ENCODE measurements at places on chromosomes 12 and 14.

DNA sequence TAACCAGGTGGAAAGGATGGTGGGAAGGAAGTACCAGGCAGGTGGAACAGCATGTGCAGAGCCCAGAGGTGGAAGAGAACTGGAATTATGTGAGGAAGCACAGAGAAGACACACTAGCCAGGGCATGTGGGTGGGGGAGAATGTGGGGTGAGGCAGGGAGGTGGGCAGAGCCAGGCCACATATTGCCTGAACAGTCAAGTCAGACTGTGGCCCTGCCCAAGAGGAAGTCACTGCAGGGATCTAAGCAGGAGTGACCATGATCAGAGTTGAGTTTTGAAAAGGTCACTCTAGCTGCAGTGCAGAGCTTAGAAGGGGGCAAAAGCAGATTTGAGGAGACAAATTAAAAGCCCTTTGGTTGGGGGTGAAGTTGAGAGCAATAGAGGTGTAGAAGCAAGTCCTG is 114.0 kb upstream of the SLC38A2 start:
- DNase-seq: no peak

GRCh38 chr12:12563290-12563928 is 746 bp upstream of the DUSP16 start:
- DNase-seq: peak; percentile 32

DNA sequence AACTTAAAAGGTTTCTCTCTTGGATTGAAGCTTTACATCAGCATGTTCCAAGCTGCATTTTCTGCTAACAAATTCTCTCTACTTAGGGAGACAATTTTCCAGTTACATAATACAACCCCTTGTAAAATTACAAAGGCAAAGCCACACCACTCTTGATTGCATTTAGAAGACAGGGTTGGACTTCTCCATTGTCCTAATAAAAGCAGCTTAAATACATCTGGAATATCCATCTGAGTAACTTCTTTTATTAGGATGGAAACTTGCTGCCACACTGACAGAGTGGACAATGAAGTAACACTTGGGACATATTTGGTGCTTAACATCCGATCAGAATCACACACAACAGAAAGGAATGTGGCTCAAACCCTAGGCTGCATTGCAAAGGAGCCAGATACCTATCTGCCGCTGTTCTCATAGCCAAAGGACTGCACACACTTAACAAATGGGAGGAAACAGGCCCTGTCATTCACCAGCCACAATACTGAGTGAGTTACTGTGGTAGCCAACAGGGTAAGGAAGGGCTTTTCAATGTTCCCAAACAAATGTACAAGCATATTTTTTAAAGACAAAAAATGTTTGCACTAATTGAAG is 157.2 kb downstream of the PAX9 start:
- DNase-seq: no peak

- DNase-seq: no peak
These were observed 29.6 kb upstream of the NTN4 start for GRCh38 chr12:95820096-95820703.

DNA sequence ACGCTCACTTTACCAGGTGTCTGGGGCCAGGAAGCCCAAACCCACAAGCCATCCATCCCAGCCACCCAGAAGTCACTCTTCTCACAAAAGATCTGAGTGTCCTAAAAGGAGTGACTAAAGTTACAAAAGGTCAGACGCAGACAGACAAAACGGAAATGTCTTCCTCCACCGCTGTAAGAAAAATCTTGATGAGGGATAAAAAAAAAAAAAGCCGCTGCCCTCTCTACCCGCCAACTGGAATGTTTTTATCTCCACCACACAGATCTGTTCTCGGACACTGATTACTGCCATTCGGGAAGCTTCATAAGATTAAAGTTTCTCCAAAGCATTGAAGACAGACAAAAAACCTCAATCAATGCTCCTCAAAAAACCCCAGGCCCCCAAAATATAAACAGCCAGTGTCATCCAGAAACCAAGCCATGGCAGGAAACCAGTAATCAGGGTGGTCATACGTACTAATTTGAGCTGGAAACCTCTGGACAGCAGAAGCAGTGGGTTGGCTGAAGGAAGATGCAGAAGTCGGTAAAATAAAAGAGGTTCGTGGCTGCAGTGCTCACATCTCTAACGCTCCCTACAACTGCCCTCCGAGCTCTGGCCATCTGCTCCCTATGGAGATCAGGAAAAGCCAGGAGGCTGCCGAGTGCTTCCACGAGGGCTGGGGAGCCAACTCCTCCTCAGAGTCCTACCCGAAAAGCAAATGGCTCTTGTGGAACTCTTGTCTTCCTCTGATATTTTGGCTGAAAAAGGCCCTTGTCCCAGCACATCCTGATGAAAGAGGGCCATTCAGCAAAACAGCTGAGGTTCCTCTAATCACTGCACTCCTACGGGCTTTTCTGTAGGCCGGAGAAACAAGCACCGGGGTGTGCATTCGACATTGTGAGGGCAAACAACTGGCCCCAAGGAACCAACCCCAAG is 30.3 kb downstream of the SSH1 start:
- no peak for DNase-seq

DNA sequence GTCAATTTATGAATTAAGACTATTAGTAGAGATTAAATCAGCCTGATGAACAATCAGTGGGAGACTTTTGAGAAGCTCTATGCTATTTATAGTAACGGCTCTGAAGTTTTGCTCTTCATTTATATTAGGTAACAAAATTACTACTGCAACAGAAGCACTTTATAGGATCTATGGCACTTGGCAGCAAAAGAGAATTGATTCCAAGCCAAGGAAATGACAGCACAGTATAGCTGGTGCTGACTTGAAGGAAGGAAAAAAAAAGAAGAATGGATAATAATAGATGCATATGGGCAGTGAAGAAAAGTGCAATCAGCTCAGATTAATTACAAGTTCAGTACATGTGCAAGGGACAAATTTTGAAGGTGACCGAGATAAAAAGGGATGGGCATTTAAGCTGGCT is 228.2 kb upstream of the PPFIA2 start:
- no peak for DNase-seq

DNA sequence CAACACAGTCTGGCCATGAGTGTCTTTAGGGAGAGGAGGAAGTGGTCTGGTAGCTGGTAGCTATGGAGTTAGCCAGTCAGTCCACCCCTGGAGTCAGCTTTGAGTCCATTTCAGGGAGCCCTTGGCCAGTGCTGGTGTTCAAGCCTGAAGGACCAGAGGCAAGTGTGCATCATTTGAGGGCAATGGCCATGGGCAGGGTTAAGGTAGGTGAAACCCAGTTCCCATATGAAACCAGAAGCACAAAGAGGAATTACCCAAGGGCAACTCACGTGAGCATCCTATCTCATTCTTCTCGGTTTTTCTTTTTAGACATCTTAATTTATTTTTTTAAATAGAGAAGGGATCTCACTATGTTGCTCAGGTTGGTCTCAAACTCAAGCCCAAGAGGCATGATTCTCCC is 61.3 kb upstream of the ACTN1 start:
- no peak for DNase-seq

GRCh38 chr12:132257206-132257954 is 72.0 kb downstream of the GALNT9 start:
- DNase-seq: no peak

DNA sequence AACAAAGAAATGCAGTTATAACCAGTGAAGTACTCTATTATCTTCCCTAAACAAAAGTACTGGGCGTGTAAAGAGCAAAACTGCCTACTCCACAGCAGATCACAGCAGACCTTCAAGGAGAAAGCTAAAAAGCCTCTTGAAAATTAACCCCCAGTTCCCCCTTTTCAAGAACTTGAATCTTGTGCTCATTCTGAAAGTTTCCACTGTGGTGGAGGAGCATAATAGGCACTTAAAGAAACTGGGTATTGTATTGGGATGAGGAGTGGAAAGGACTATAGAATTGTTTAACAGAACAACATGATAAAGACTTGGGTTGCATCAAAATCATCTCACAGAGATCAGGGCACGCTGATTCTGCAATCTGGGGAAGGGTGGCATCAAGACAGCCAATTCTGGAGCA is 51.1 kb downstream of the SLC25A47 start:
- no peak for DNase-seq

DNA sequence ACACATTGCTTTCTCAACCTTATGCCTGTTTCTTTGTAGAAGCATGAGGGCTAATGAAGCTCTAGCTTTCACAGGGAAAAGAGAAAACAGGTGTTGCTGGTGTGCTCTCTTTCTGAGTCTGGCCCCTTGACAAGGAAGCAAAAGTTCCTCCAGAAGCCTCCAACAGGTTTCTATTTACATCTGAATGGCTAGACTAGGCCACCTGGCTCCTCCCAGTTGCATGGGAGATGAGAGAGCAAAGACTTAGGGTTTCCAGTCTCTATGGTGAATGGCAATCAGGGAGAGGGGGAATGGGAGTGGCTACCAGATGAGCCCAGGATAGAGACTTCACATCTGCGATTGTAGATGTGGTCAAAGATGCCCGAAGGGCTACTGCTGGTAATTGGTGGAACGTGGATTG is 138.1 kb upstream of the PLXNC1 start:
- no peak for DNase-seq

GRCh38 chr12:94282675-94283074 is 134.3 kb downstream of the PLXNC1 start:
- DNase-seq: no peak

- DNase-seq: no peak
These were observed 18.5 kb upstream of the CD69 start for GRCh38 chr12:9779209-9779608.

- no peak for DNase-seq
These were observed 6.8 kb upstream of the LEMD3 start for GRCh38 chr12:65162609-65163008.

GRCh38 chr14:24057867-24058259 is 6.1 kb downstream of the CARMIL3 start:
- no peak for DNase-seq

- no peak for DNase-seq
These were observed 304.4 kb downstream of the DUSP6 start for GRCh38 chr12:89047856-89048418.

- no peak for DNase-seq
These were observed 37.7 kb downstream of the NRDE2 start for GRCh38 chr14:90293766-90294730.

GRCh38 chr12:105671720-105672119 is 341.2 kb downstream of the C12orf75 start:
- DNase-seq: no peak

- no peak for DNase-seq
These were observed 26.5 kb downstream of the CCDC92 start for GRCh38 chr12:123946152-123946515.

DNA sequence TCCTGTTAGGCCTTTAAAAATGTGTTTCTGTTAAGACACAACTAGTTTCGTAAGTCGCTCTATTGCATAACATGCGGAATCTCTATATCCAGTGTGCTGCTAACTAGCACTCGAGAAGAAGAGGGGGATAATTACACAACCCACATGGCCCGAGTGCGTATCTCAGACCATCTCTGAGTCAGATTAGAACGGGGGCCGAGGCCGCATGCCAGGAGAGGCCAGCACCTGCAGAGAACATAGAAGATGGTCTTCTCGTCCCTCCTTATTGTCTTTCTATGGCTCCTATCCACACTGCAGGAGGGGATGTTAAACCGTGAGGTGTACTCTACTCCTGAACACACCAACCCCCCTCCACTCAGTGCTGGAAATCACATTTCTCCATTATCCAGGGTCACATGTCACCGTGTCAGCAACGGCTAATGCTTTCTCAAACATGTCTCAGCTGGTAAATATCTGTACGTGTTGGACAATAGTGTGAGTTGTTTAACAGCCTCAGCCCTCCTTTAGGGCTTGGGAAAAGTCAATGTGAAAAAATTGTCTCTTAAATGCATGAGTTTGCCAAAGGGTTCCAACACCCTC is 56.3 kb downstream of the CCDC88C start:
- no peak for DNase-seq

DNA sequence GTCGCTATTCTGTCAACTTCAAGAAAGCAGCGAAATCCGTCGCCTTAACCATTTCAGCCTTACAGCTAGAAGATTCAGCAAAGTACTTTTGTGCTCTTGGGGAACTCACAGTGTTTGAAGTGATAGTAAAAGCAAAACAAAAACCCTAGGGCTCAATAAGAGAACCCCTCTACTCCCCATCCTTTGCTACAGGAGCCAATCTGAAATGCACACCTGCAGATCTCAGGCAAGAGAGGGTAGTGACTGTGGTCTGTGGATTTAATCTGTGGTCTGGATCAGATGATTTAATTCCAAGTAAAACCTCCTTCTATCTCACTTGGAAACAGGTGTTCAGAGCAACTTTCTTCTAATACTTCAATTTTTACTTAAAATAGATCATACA is 422.9 kb upstream of the OR4E1 start:
- DNase-seq: no peak

- DNase-seq: no peak
These were observed 394.8 kb downstream of the LRFN5 start for GRCh38 chr14:42001431-42001830.

- no peak for DNase-seq
These were observed 40.9 kb upstream of the EAPP start for GRCh38 chr14:34580381-34580780.

- no peak for DNase-seq
These were observed 11.2 kb upstream of the RNU6-7 start for GRCh38 chr14:32190673-32191072.

GRCh38 chr14:100522616-100523099 is 64.6 kb downstream of the BEGAIN start:
- no peak for DNase-seq

GRCh38 chr12:71447691-71448132 is 8.1 kb downstream of the LGR5 start:
- DNase-seq: no peak

GRCh38 chr14:53951243-53951626 is 5.4 kb downstream of the BMP4 start:
- no peak for DNase-seq

DNA sequence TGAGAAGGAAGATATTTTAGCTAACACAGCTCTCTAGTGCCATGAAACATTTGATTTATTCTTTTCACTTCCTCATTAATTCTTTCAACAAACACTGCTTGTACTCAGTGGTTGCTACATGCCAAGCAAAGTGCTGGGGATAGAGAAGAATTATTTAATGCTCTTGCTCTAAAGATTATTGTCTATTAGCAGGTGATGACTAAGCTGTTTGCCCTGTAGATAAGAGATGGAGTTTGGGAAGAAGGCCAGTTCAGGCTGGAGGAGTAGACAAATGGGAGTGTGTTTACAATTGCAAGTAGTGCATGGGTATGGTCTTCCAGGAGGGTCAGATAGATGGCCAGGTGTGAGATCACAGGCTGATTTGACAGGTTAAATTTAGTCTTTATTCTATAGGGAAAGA is 99.8 kb upstream of the SEL1L start:
- DNase-seq: no peak

DNA sequence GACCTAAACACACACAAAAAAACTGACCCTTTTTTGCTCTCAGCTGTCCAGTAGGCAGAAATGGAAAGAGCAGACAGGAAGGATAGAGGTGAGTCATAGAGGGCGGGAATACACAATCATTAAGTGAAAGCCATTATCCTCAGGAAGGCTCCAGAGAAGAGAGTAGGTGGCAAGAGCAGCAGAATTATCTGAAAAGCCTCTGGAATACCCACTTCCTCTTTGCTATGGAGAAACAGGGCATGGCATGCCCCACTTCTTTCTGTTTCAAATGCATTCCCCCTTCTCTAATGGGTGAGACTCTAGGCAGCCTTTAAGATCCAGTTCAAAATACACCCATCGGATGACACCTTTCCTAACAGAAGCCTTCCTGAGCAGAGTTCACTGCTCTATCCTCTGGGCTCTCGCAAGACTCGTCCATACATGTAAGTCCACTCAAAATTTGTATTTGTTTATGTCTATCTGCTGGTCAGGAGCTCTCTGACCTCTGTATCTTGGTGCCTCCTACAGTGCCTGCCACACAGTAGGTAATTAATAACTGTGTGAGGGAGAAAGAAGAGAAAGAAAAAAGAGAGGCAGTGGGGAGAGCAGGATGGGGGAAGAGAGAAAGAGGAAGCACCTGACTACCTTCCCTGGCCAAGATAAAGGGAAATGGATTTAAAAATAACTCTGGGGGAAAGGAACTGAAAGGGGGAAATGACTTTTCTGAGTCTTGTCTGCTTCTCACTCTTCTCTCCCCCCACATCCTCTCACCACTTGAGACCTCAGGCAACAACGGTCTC is 8.5 kb downstream of the KLHL33 start:
- DNase-seq: peak; percentile 57

Measured in Caki2 (cell line).